ENCODE measurements at places on chromosomes 2 and 18.
A peak's percentile ranks its signal among the peaks of the same experiment; 100 is the strongest.

GRCh38 chr18:36663312-36663711 is 165.5 kb downstream of the TPGS2 start:
- no peak for DNase-seq

DNA sequence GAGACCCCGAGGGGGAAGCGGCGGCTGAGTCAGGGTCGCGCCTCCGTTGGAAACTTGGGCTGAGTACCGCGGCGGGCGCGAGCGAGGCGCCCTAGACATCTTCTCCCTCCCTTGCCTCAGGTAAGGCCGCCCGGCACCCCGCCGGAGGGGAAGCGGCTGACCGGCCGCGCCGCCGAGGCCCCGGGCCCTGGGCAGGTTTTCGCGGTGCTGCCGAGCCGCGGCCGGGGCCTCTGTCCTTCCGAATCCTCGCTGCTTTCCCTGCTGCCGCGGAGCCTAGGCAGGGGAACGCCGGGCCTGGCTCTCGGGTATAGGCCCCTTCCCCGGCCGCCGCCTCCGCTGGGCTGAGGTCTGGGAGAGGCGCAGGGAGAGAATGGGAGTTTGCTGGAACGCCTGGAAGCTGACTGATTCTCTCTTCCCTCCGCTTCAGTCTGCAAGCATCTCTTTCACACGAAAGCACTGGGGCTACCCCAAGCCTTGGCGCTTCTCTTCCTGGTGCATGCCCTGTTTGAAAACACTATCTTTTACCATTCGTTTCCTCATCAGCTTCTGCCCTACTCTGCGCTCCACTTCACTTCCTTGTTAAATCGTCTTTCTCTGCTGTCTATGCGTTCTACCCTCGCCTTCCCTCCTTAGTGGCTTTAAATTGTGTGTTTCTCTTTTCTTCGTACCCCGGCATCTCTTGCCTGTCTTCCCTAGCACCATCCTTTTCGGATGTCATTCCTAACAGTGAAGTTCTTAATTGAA is 652 bp downstream of the PPM1B start:
- peak; percentile 32 for DNase-seq

DNA sequence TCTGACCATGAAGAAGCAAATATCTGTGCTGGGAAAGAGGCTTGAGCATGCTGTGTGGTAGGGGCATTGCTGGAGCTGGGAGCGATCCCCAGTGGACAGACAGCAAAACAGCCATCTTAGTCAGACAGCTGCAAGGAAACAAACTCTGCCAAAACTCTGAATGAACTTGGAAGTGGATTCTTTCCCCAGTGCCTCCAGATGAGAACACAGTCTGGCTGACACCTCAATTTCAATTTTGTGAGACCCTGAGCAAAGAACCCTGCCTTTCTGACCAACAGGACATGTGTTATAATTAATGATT is 23.2 kb upstream of the FAP start:
- no peak for DNase-seq

- peak; percentile 32 for DNase-seq
Observed at GRCh38 chr2:84880645-84881521, at the start of gene TRABD2A. Gene TRABD2A, minus strand, starts transcription at chr2:84881084. Its CDS starts 45 bp downstream, at chr2:84881039.

DNA sequence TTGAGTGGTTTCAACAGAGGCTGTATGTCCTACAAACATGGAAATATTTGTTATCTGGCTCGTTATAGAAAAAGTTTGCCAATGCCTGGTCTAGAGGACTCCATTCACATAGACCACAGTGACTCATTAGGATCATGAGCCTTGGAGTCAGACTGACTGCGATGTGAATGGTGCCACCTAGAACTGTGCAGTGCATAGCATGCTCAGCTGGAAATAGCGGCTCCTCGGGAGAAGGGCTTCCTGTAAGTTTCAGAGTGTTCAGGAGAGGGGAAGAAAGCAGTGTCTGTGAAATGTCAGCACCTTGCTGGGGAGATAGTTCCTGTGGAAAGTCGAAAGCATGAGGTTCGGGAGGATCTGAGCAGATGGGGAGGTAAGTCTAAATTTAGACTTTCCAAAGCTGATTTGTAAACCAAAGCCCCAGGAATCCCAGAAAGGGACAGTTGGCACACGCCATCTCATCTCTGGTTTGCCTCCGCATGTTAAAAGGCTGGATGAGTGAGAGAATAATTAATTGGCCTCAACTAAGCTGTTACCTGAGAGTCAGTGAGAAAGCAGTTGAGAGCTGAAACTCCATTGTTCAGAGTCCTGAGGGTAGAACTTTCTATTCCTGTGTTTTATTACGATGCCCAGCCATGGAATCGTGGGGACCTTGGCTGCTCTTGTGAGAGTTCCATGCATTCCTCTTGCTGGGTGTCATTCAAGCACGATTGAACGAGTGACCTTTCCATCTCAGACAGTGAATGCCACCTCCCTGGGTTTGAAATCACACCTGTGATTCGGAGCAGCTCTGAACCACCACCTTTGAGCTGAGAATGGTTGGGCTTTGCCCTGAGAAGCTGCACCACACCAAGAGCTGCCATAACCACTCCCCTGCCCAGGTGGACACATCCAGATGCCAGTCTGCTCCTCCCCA is 99.5 kb downstream of the MAPK4 start:
- DNase-seq = no peak

DNA sequence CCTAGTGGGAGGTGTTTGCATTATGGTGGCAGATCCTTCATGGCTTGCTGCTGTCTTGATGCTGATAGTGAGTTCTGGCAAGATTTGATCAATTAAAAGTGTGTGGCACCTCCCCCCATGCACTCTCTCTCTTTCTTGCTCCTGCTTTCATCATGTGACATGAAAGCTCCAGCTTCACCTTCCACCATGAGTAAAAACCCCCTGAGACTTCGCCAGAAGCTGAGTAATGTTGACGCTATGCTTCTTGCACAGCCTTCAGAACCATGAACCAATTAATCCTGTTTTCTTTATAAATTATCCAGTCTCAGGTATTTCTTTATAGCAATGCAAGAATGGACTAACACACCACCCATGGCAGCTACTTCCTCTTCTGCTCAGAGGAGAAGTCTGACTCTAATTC is 2181.4 kb upstream of the PIK3C3 start:
- DNase-seq = no peak

DNA sequence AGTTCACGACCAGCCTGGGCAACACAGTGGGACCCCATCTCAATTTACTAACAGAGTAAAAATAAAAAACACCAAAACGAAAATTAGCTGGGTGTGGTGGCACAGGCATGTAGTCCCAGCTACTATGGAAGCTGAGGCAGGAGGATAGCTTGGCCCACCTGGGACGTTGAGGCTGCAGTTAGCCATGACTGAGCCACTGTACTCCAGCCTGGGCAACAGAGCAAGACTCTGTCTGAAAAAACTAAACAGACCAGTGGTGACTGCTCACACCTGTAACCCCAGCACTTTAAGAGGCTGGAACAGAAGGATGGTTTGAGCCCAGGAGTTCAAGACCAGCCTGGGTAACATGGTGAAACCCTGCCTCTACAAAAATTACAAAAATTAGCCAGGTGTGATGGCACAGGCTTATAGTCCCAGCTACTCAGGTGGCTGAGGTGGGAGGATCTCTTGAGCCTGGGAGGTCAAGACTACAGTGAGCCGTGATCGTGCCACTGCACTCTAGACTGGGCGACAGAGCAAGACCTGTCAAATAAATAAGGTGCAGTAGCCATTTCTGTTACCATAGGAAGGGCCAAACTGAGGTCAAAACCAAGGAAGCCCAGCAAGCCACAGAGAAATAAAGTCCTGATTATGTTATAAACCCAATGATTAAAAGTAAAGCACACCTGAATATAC is 14.0 kb downstream of the USP34 start:
- no peak for DNase-seq

- no peak for DNase-seq
Observed at GRCh38 chr2:74902281-74902860, 56.1 kb upstream of the POLE4 start.

- no peak for DNase-seq
Observed at GRCh38 chr2:151691631-151692030, 42.6 kb downstream of the NEB start.

DNA sequence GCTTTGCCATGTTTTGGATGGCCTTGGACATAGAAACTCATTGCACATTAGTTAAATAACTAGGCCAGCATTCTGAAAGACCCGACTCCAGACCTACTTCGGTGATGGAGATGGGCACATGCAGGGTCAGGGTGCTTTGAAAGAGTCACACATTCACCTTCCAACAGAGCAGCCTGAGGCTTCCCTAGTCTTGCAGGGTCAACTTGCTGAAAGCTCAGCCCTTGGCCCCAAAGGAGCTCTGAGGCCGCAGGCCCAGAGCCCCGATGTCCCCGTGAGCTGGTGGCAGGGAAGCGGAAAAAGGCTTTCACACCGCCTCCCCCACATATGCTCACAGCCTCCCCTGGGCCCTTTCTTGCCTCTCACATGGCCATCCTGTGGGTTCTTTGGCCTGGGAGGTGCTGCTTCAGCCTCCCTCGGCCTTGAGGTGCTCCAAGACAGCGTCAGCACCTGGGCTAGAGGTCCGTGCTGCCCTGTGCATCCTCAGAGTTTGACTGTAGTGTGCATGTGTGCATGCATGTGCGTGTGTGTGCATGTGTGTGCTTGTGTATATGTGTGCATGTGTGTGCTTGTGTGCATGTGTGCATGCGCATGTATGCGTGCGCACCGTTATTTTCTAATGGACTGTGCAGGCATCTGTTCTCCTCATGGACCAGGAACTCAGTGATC is 21.6 kb downstream of the LDLRAD4 start:
- no peak for DNase-seq

- DNase-seq = no peak
Observed at GRCh38 chr18:55748227-55748738, 160.3 kb upstream of the TCF4 start.

DNA sequence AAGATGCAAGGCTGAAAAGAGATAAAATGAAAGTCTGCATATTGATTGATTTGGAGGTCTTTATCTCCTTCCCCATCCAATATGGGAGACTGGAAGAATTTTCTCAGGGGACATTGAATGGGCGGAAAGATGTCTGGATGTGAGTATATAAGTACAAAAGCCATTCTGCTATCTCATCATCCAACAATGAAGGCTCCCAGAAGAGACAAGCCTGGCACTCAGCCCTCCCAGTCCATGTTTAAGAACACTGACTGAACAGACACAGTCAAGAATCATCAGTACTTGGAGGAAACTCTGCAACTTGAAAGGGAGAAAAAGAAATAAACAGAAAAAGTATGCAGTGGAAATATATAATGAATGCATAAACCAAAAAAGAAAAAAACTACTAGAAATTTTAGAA is 80.9 kb downstream of the PTRHD1 start:
- no peak for DNase-seq

GRCh38 chr2:108588070-108588668 is 53.9 kb downstream of the LIMS1 start:
- no peak for DNase-seq

DNA sequence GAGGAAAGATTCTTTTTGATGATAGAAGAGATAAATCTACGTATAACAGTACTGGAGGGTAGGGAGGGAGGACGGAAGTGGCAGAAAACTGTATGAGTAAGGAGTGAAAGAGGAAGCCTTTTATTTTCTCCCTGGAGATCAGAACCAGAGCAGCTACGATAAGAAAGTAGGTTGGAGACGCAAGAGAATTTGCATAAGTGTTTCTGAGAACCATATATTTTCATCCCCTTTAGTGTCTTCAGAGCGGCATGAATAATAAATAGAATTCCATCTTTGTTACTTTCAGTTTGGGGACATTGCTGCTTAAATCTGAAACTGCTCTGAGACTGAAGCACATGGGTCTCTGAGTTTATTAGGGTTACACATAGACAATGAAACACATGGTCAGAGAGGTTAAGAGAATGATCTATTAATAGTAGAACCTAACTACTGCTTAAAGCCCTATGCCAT is 230.2 kb upstream of the TNP1 start:
- no peak for DNase-seq

- DNase-seq = no peak
Observed at GRCh38 chr2:38097988-38098385, 22.0 kb upstream of the CYP1B1 start.

- DNase-seq = no peak
Observed at GRCh38 chr18:46213295-46213694, 109.1 kb downstream of the HAUS1 start.

DNA sequence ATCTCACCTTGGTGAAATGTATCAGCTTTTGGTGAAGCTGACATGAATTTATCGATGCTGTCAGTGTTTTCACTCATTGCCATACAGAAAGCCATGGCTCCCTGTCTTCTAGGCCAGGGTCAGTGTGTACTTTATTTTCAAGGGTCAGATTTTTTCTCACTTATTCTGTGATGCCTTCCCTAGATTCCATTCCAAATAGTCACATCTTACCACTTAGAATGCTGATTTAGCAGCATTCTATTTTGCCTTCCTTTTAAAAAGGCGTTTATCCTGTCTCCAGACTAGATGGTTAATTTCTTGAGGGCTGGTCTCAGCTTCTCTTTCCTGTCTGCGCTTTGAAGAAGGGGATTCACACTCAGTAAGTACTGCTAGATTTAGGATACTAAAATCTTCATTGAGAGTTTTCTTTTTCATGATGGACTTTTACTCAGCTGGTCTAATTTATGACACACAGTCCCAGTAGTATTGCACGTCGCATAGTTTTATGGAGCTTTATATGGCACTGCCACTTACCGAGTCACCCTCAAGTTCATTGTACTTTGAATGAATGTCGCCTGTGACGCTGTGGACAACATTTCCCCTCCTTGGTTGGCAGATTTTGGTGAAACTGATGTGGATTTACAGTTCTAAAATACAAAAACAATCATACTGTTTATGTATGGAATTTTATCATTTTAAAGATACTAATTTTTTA is 194.0 kb downstream of the ZNF407 start:
- DNase-seq = no peak

GRCh38 chr2:109637749-109638570 is 23.8 kb downstream of the SOWAHC start:
- no peak for DNase-seq

DNA sequence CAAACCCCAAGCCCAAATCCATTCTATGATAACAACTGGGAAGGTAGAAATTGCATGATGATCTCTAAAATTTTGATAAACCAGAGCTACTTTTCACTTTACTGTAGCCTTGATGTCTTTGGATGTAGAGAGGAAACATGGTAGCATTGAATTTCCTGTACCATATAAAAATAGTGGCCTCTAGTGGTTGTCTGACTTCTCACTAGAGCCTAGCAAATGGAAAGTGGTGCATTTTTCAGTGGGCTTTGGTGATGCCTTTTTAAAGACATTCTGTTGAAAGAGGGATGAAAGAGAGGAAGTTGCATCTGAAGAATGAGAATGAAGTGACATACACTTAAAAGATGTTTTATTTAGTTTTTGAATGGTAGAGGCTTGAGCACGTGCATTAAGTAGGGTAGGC is 662.2 kb downstream of the XIRP2 start:
- DNase-seq = no peak

DNA sequence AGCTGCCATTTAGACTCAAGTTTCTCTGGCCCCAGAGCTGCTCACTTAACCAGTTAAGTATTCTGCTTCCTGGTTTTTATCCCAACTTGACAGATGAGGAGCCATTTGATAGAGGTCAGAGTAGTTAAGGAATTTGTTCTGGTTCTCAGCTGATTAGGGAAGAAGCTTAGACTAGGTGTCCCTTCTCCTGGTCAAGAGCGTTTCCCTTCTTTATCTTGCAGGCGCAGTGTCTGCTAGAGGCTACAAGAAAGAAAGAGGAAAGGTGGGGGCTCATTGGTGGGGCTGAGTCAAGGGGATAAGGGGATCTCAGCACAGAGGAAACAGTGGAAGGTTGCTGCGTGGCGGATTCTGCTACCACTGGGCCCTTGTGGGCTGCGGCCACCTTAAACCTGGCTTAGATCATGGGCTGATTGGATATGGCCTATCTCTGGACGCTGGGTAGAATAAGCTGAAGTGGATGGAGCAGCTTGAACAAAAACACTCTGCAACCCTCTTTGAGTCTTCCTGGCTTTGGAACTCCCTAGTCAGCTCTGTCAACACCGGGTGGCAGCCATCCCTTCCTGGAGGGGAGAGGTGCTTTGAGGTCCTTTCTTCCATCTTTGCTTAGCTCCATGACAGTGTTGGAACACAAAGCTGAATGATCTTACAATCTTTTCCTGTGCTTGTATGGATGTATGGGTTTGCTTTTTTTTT is 70.8 kb downstream of the QPCT start:
- DNase-seq = no peak
